ENCODE measurements at places on chromosomes 2 and 18. TPM values are rescaled to one million over a fixed set of nuclear protein-coding genes. Genes with fewer than 3 reads are reported as not detected.

DNA sequence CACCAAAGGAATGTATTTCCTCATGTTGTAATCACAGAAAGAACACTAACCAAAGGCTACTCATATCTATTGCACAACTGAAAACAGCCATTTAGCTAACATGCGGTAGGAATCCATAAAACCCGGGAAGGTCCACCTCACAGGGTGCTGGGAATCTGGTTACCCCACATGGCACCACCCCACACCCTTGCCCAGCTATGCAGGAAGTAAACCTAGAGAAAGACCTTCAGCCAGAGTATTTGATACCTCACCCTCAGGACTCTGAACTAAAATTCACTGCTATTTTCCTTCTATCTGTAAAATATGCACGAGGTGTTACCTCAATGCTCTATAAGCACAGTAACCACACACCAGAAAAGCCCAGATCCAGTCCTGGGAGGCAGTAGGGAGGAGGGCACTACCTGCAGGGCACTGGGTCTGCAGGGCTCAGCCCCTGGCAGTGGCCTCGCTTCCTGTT lies 45.8 kb downstream of the PTPN2 start:
- DNase-seq, result peak; percentile 97

- DNase-seq, result no peak
These were observed 122.5 kb downstream of the SLC39A10 start for GRCh38 chr2:195779491-195779890.

GRCh38 chr2:200177971-200178911 lies 128.3 kb upstream of the SPATS2L start:
- DNase-seq, result no peak

DNA sequence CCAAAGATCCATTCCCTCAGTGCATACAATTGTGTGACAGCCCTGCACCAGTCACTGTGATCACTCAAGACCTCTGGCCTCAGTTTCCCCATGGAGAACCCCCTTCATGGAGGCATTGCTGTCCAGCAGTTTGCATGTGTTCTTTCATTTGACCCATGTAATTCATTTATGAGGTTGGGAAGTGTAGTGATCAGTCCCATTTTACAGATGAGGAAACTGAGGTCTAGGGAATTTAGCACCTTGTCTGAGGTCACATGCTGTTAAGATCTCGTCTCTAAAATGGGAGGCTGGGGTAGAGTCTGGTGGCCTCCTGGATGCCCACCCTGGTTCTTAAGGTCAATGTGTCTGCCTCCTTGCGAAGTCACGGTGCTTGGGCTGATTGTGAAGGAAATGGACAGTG lies 19.1 kb downstream of the LDLRAD4 start:
- DNase-seq, result no peak

- DNase-seq, result no peak
These were observed 1860.6 kb upstream of the PIK3C3 start for GRCh38 chr18:40094441-40094840.

GRCh38 chr18:55847960-55848359 lies 260.0 kb upstream of the TCF4 start:
- no peak for DNase-seq

GRCh38 chr2:101766871-101767739 lies 69.6 kb downstream of the MAP4K4 start:
- peak; percentile 80 for DNase-seq

DNA sequence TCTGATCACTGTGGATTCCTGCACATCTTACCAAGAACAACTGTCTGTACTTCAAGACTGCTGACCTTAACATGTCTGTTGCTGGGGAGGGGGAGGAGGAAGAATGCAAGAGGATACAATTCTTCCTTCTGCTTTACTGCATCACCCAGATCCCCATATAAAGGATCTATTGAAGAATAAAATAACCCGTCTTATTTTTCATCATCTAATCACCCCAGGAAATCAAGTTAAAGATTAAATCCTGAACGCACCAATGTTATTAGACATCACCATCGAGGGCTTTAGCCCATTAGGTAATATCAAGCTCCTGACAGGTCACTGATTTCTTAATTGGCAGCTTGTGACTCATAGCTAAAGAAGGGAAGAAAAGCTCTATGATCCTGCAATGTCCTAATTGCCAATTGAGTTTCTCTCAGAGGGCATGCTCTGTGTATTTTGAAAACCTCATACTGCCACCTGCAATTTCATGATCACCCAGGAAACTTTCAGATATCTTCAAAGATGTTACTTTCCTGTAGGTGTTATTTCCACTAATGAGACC lies 75.4 kb upstream of the KCNE4 start:
- no peak for DNase-seq

GRCh38 chr2:137508739-137509384 lies 455.4 kb upstream of the HNMT start:
- no peak for DNase-seq

DNA sequence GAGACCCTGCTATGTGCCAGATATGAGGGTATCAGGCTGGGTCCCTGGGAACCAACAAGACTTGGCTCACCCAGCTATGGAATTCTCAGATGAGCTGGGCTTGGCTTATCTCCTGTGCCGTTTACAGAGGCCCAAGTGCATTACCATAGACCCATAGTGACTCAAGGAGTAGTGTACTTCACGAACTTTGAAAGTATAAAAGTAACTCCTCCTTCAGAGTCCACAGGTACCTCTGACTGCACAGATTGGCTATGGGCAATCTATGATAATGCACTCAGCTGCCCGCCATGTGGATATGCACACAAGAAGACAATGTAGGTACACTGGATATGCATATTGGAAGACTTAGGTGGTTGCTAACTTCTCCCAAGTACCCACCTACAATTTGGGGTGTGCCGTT lies 78.4 kb downstream of the QPCT start:
- DNase-seq, result no peak

- no peak for DNase-seq
These were observed 222.8 kb downstream of the ARL4C start for GRCh38 chr2:234273887-234274584.

DNA sequence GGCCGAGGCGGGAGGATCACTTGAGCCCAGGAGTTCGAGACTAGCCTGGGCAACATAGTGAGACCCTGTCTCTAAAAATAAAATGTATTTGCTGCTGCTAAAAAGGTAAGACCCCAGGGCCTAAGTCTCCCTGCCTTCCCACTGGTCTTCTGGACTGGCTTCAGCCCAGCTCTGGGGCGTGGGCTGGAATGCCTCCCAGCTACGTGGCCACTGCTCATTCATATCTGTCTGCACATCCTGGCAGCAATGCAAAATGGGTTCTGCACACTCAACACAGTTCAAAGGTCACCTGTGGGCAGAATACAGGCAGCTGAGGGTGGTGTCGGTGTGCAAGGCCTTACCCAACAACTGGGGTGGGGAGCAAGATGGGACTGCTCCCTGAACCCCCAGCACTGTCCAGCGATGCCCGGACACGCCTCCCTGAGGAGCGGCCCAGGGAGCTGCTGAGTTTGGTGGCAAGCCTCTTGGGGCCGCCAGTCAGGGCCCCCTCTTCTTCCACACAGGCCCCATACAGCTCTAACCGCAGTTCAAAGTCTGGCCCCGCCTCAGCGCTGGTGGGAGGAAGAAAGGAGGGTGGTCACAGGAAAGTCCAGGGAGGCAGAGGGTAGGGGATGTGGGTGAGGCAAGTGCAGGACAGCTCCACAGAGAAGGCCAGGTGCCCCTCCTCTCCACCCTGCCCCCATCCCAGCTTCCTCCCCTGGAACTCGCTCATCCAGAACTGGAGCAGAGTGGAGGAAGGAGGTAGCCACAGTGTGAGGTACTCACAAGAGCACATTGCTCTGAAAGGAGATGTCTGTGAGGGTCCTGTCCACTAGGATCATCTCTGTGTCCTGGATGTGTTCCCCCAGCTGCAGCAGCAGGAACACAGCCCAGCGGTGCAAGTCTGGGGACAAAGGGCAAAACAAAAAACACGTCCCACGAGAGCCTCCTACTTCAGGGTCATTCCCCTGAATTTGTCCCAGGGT lies 8.2 kb downstream of the WDR54 start:
- DNase-seq, result no peak

DNA sequence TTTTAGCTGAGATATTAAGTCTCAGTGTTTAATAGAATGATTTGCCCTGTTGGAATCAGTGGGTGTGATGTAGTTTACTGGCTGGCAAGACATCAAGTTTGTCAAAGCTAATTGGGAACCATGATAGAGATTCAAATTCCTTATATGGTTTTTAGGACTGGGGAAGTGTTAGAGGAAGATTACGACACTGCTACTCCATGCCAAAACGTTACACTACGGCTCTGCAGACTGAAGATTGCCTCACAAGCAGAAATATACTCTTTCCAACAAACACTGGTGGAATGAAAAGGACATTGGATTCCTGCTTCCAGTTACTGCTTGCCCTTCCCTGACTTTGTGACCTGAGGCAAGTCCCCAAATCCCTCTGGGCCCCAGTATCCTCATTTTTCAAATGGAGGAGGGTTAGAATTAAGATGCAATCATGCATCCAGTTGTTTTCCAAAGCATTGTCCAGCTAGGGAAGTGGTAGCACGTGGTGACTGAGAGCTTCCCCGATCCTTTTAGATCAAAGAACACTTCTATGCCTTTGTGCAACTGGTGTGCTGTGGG lies 147.6 kb downstream of the CDC42EP3 start:
- peak; percentile 88 for DNase-seq

GRCh38 chr2:190407662-190408537 lies at the start of gene MFSD6:
TSS of gene MFSD6 (plus strand) at chr2:190408355. CDS start at chr2:190436030, 27,675 bp downstream.
- DNase-seq, result no peak

DNA sequence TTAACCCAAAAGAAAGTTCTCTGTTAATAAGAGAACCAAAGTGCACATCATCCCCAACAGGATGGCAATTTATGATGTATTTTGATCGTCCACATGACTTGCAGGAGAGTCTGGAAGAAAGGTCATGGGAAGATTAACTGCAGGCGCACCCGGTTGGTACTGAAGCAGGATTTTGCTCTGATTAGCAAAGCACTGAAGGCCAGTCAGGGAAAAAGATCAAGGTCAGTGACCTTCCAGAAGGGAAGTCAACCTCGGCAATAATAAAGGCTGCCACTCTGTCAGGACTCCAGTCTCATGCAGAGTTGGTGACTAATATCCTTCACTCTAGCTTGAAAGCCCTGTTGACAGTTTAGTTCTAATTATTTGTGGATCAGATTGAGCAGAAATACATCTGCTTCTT lies 432.7 kb upstream of the RAB12 start:
- DNase-seq, result peak; percentile 28

DNA sequence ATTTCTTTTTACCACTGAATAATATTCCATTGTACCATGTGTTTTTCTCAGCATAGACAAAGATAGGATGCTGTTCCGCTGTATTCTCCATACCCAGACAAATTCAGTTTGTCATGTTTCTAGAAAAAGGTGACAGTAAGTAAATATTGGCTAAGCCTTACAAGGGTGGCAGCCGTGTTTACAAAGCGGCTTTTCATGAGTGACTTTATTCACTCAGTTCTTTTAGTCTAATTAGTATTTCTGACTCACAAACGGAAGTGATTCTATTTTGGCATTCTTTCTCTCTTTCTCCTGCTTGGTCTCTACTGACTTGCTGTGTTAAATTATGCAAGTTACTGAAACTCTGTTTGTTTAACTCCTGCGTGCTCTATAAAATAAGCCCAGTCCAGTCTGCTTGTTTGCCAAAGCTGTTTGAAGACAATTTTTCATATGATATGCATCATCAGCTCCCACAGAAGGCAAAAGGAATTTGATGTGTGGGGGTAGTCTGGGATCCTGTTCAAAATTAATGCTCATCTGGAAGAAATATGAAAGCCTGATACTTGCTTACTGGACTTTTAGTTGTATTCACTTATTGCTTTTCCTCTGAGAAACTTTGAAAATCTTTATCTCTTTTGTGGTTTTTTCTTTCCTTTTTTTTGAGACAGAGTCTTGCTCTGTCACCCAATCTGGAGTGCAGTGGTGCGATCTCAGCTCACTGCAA lies 2.3 kb upstream of the PLEKHH2 start:
- DNase-seq, result peak; percentile 77

GRCh38 chr2:189592353-189592984 lies 11.9 kb upstream of the SLC40A1 start:
- no peak for DNase-seq

GRCh38 chr2:173079973-173080860 lies 4.6 kb downstream of the MAP3K20 start:
- peak; percentile 87 for DNase-seq

GRCh38 chr2:203796248-203797010 lies 71.1 kb upstream of the CTLA4 start:
- no peak for DNase-seq

DNA sequence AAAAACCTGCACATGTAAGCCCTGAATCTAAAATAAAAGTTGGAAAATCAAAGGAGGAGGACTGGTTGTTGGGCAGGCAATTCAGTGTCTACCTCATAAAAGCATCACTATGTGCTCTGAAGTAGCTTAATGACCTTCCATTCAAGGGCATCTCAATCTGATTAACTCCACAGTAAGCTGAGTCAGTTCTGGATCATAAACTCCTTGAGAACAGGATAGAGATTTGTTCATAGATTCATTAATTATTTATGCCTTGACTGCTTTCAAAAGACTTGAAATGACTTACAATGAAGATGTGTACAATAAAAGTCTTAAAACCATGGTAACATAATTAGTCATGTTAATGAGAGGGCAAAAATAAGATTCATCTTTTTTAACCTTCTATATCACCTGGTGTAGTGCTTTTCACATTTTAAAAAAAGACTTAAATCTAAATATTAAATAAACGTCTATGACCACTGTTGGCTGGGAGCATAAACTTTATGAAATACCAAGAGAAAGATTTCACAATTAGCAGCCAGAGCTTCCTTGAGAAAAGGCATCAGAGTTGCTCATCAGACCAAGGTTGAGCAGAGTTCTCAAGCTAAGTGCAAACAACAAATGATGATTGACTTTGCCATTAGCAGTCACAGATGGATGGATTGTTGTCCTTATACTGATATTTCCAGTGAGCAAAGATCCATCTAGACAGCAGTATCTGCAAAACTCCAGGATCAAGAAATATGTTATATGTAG lies 237.3 kb upstream of the THUMPD2 start:
- DNase-seq, result no peak

DNA sequence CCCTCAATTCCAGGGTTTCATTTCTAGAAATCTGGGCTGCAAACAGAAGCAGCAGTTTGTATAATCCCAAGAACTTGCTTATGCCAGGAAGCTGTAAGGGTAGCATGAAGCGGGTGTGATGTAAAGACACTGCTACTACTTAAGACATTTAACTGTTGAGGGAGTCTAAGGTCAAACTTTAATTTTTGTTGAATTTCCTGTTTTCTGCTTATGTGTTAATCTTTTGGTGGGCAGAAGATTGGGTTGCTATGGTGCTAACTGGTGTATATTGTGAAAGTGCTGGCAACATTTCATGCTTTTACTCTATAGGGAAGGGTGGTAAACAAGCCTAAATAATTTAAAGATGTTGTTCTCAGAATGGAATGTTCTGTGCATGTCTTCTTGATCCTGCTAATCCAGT lies 2.7 kb downstream of the NCOA1 start:
- peak; percentile 81 for DNase-seq

The RNASEH1 gene
- 48.3 TPM for total RNA-seq

The POTEI gene
- total RNA-seq, result under 0.01 TPM

The LYG2 gene
- total RNA-seq, result not detected

The MOCOS gene
- 7.1 TPM for total RNA-seq

The RPRM gene
- not detected for total RNA-seq

The EML4 gene
- total RNA-seq, result 65.1 TPM

The CYP1B1 gene
- total RNA-seq, result 6.5 TPM

The PID1 gene
- 16.4 TPM for total RNA-seq

The EMILIN1 gene
- total RNA-seq, result 160 TPM
